ENCODE measurements at places on chromosomes 16 and 17. TPM values are rescaled to one million over a fixed set of nuclear protein-coding genes. Genes with fewer than 3 reads are reported as not detected.
A peak's percentile ranks its signal among the peaks of the same experiment; 100 is the strongest.

The HP gene
- 1.2 TPM for polyA plus RNA-seq

The TBC1D3E gene
- not detected for polyA plus RNA-seq

The LGALS9B gene
- not detected for polyA plus RNA-seq

The PSMC5 gene
- 101 TPM for polyA plus RNA-seq

The WRAP53 gene
- 8.5 TPM for polyA plus RNA-seq

The FBXO39 gene
- not detected for polyA plus RNA-seq

The ITGAD gene
- polyA plus RNA-seq, result 0.16 TPM

DNA sequence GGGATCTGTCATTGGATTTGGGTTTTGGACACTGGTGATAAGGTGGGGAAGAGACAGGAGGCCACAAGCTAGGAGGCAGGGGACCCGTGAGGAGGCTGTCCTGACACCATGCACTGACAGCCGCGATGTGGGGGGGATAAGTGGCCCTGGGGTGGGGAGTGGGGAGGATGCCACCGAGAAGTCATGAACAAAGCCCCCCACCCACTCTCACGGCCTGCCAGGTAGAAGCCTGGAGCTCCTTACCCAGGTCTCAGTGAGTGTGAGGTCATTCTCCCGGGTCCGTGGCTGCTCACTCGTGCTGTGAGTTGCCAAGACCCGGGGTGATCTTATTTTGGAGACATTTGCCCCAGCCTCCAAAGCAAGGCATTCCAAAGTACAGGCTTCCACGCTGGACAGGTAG is 165.9 kb upstream of the TNRC6C start:
- H3K4me3 ChIP-seq, result no peak overlapping the region
- H3K27ac ChIP-seq, result no peak overlapping the region
- H3K36me3 ChIP-seq, result no peaks in the 10 kb centered on the region
- H3K27me3 ChIP-seq, result peaks cover 29% of the 10 kb centered on the region

- no peak overlapping the region for H3K4me3 ChIP-seq
- no peak for DNase-seq
- no peaks in the 10 kb centered on the region for H3K27me3 ChIP-seq
- H3K36me3 ChIP-seq, result peaks cover 64% of the 10 kb centered on the region
Measured at GRCh38 chr16:11768849-11769248, 26.2 kb upstream of the TXNDC11 start.

- no peak overlapping the region for H3K4me3 ChIP-seq
- no peak overlapping the region for H3K27ac ChIP-seq
Measured at GRCh38 chr17:15078570-15078969, 186.6 kb downstream of the PMP22 start.

DNA sequence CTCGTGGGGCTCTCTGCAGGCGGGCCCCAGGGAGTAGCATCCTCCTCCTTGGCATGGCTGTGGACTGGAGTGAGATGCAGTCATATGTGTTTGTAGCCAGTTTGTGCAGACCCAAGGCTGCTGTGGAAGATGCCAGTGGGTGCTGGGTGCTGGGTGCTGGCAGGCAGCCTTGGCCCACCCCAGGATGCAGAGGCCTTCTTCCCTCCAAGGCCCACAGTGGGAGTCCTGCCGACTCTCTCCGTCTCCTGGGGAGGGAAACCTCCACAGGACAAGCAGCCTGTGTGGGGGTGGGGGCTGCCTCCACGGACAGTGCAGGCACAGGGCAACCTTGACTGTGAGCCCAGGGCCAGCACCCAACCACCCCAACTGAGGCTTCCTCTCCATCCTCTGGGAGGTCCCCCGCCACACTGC is 13.8 kb upstream of the TMEM92 start:
- H3K27me3 ChIP-seq, result peaks cover 6% of the 10 kb centered on the region
- H3K27ac ChIP-seq, result peak overlapping the region; percentile 98
- DNase-seq, result no peak
- H3K4me3 ChIP-seq, result no peak overlapping the region
- H3K4me1 ChIP-seq, result peaks cover 78% of the 10 kb centered on the region

DNA sequence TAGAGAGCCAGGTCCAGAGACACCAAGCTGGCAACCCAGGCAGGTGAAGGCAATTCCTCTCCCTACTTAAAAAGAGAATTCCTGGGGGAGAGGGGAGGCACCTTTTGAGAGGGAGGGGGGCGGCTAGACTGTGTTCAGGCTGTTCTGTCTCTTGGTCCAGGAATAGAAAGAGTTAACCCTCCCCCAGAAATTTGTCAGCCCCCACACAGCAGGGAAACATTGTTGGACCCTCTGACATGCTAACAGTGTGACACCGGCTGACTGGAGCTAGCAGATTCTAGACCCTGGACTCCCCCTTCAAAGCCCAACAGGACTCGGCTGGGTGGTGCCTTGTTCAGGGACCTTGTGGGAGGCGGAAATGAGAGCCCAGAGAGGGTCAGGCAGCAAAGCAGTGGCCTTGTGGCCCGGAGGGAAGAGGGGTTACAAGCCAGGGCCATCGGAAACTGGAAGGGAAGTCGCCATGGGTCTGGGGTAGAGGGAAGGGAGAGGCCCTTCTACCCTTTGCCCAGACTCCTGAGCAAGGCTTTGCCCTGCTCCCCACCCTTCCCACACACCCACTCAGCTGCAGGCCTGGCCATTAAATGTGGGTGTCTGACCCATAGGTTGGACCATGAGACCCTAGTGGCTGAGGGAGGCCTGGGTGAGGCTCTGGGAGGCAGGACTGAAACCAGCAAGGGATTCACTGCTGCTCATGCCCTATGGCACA is 44.6 kb downstream of the RAI1 start:
- H3K36me3 ChIP-seq, result peaks cover 12% of the 10 kb centered on the region
- H3K27ac ChIP-seq, result peak overlapping the region; percentile 84
- H3K4me3 ChIP-seq, result no peak overlapping the region
- peaks cover 50% of the 10 kb centered on the region for H3K4me1 ChIP-seq
- DNase-seq, result peak; percentile 29

- peaks cover 31% of the 10 kb centered on the region for H3K36me3 ChIP-seq
- H3K27me3 ChIP-seq, result no peaks in the 10 kb centered on the region
- H3K4me3 ChIP-seq, result no peak overlapping the region
- peaks cover 20% of the 10 kb centered on the region for H3K4me1 ChIP-seq
Measured at GRCh38 chr17:82076785-82077591, 11.4 kb upstream of the DUS1L start.

DNA sequence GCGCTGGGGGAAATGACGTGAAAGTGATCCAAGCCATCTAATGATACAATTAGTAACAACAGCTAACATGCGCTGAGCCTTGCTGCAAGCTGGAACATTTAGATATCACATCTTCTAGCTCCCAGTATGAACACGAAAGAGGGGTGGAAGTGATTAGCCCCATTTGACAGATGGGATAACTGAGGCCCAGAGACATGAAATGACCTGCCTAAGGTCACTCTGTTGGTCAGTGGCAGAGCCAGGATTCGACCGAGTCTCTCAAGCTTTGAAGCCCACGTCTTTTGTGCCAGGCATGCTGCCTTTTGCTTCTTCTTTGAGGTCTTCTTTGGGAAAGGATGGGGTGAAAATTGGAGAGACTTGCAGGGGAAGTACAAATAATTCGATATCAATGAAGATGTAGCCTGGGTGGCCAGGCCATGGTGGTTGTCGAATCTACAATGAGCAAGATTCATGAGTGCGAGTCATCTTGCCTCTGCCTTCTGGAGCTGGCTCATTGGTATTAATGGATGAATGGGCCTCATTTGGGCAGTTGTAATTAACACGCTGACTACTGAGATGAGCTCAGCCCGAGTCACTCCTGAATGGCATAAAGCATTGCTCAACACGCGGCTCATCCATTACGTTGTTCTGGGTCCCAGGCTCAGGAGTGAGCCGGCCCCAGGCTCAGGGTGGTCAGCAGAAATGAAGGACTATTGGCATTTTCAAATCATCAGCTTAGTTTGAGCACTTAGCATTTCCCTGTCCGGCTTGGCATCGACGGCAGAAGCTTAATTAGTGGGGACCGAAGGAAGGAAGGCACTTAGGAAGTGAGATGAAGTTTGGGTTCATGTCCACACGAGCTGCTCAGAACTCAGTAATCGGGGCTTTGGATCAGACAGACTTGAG is 28.0 kb upstream of the GPRC5B start:
- H3K4me1 ChIP-seq, result peaks cover under 1% of the 10 kb centered on the region
- DNase-seq, result no peak
- H3K27me3 ChIP-seq, result no peaks in the 10 kb centered on the region

DNA sequence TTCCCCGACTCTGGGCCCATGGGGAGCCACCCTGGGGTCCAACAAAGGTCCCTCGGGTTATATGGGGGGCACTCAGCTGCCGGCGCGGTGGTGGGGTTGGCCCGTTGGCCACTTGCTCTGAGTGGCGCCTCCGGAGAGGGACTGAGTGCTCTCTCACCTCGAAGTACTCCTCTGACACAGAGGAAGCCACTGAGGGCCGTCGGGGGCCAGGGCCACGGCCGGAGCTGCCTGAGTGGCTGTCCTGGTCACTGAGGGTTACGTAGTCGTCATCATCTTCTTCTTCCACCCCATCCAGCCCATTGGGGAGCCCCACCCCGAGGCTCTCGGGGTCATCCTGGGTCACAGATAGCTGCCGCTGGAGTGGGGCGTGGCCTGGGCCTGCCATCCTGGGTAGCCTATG is 25.7 kb downstream of the SLC5A10 start:
- peaks cover 6% of the 10 kb centered on the region for H3K4me1 ChIP-seq
- H3K4me3 ChIP-seq, result no peak overlapping the region
- no peaks in the 10 kb centered on the region for H3K36me3 ChIP-seq
- no peaks in the 10 kb centered on the region for H3K27me3 ChIP-seq
- no peak for DNase-seq

DNA sequence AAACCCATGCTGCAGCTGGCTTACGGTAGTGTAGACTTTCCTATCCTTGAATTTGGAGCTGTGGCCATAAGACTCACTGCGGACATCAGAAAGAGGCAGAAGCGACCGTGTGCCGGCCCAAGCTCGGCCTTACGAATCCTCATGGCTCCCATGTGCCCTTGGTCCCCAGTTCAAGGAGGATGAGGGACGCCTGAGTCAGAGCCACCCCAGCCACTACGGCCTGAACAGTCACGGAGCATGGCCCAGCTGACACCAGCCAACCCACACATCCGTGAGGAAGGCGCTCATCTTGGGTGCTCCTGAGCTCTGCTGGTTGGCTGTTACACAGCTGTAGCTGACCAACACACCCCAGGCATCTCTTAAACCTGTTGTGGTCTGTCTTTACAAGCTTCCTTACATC is 44.0 kb downstream of the ZCCHC14 start:
- no peak overlapping the region for H3K27ac ChIP-seq
- no peak overlapping the region for H3K4me3 ChIP-seq
- peaks cover 42% of the 10 kb centered on the region for H3K36me3 ChIP-seq
- no peaks in the 10 kb centered on the region for H3K27me3 ChIP-seq

DNA sequence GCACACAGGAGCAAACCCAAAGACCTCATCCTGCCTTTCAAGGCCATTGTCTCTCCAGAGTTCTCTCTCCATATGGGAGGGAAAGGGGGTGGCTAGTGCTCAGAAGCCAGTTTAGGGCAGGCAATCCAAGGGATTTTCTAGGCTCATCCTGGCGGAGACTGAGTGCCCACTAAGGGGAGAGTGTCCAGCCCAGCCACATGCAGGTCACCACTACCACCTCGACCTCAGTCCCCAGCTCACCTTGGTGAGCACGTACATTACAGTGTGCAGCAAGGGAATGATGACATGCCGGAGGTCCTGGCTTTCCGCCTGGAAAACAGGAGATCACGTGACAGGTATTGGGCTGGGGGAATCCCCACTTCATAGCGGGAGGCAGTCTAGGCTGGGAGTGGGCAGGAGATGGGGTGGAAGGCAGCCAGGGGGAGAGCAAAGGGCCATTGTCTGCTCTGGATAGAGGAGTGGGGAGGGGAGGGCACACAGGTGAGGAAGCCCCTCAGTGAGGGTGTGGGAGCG is 29.9 kb downstream of the PIK3R6 start:
- H3K36me3 ChIP-seq, result no peaks in the 10 kb centered on the region
- DNase-seq, result no peak
- H3K4me3 ChIP-seq, result no peak overlapping the region

GRCh38 chr17:5049314-5049841 is 14.2 kb upstream of the SLC52A1 start:
- H3K27ac ChIP-seq, result peak overlapping the region; percentile 78
- DNase-seq, result peak; percentile 64
- H3K4me1 ChIP-seq, result peaks cover 13% of the 10 kb centered on the region
- no peaks in the 10 kb centered on the region for H3K36me3 ChIP-seq

- H3K27me3 ChIP-seq, result no peaks in the 10 kb centered on the region
- no peak for DNase-seq
- H3K4me3 ChIP-seq, result no peak overlapping the region
- no peak overlapping the region for H3K27ac ChIP-seq
- H3K4me1 ChIP-seq, result no peaks in the 10 kb centered on the region
Measured at GRCh38 chr17:35953720-35954119, 10.2 kb upstream of the LYZL6 start.

DNA sequence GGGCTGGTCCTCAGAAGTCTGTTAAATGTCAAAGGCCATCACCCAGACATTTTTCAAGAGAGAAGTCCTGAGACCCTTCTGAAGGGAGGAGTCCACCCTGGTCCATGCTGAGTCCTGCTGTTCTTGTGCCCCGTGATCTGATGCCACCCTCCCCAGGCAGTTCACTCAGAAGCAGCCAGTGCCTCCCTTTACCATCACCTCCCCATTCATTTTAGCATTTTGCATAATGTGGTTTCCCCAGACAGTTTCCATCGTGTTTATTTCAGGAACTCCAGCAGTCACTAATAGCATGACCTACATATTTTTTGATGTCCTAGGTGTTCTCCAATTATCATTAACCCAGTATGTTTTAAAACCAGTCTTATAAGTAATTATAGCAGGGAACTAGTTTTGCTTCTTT is 353.0 kb upstream of the CDH5 start:
- no peaks in the 10 kb centered on the region for H3K4me1 ChIP-seq
- H3K36me3 ChIP-seq, result no peaks in the 10 kb centered on the region
- H3K27ac ChIP-seq, result no peak overlapping the region
- no peak for DNase-seq

- H3K27ac ChIP-seq, result peak overlapping the region; percentile 66
- no peak overlapping the region for H3K4me3 ChIP-seq
- H3K36me3 ChIP-seq, result peaks cover 35% of the 10 kb centered on the region
- no peaks in the 10 kb centered on the region for H3K27me3 ChIP-seq
- H3K4me1 ChIP-seq, result peaks cover 65% of the 10 kb centered on the region
Measured at GRCh38 chr16:4409081-4409932, 7.1 kb downstream of the CORO7 start.

DNA sequence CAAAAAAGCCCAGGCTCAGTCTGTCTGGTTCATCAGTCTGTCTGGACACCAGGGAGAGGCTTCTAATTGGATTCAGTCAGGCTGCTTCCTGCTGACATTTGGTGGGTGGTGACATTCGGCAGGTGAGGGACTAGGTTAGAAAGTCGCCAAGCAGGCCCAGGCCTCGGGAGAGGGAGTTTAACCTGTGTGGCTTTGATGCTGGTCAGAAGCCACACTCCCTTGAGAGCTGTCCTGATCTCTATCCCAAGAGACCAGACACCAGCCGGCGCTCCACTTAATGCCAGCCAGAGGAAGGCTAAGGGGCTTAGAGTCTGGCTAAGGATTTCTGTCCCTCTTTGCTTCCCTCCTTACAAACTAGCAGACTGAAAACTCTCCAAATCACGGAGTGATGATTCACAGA is 135.0 kb downstream of the GSG1L start:
- H3K4me3 ChIP-seq, result no peak overlapping the region
- no peak overlapping the region for H3K27ac ChIP-seq
- no peaks in the 10 kb centered on the region for H3K36me3 ChIP-seq
- no peak for DNase-seq
- no peaks in the 10 kb centered on the region for H3K27me3 ChIP-seq
- H3K4me1 ChIP-seq, result no peaks in the 10 kb centered on the region

- DNase-seq, result peak; percentile 67
- H3K27me3 ChIP-seq, result peaks cover 68% of the 10 kb centered on the region
- H3K4me3 ChIP-seq, result peak within 1 kb of the TSS; percentile 43
Measured at GRCh38 chr16:56632156-56632847, at the start of gene MT1M. MT1M (plus strand) TSS chr16:56632659; CDS start chr16:56632732, 73 bp downstream.

GRCh38 chr17:55284001-55284884 is 19.5 kb downstream of the HLF start:
- no peak for DNase-seq
- H3K27ac ChIP-seq, result no peak overlapping the region
- peaks cover 31% of the 10 kb centered on the region for H3K4me1 ChIP-seq
- no peak overlapping the region for H3K4me3 ChIP-seq
- no peaks in the 10 kb centered on the region for H3K27me3 ChIP-seq
